ENCODE measurements at places on chromosomes 3 and 15.

- no peak for DNase-seq
Observed at GRCh38 chr3:58102390-58102750, 94.1 kb downstream of the FLNB start.

- DNase-seq: no peak
Observed at GRCh38 chr3:52518723-52519444, 14.8 kb downstream of the NT5DC2 start.

DNA sequence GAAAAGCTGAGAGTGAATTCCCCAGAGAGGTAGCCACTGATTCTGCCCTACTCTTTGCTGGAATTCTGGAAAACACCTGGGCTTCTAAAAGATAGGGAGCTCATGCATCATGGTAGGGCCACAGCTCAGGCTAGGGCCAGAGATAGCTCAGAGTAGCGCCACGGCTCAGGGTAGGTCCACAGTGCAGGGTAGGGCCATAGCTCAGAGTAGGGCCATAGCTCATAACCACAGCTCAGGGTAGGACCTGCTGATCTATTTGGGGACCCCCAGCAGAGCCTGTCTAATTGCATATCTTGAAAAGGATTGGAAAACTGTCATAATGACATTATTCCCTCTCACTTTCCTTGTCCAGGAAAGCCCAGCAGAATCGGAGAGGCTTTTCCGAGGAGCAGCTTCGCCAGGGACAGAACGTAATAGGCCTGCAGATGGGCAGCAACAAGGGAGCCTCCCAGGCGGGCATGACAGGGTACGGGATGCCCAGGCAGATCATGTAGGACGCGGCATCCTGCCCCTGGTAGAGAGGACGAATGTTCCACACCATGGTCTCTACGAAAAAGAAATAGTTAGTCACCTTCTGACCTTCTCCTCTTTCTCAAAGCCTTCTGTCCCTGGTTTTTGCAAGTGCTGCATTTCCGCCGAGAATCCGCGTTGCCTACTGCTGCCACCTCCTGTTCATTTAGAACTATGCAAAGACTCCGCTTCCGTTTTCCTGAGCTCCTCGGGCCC is 14.5 kb downstream of the TAGLN3 start:
- peak; percentile 80 for DNase-seq

DNA sequence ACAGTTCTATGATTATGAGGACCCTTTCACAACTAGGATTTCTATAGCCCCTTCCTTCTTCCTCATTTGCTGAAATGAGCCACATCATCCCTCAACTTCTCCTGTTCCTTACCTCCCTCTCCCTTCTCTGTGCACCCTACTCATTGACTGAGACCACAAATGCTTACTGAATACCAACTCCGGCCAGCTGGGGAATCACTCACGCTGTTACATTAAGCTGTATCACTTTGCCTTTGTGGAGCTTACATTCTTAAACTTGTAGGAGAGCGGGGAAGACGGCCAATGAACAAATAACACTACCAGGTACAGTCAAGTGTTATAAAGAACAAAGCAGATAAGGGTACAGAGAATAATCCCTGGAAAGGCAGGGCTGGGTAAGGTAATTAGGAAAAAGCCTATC is 5.7 kb downstream of the SUCLG2 start:
- no peak for DNase-seq

- no peak for DNase-seq
Observed at GRCh38 chr3:154089421-154090420, 31.5 kb upstream of the ARHGEF26 start.

DNA sequence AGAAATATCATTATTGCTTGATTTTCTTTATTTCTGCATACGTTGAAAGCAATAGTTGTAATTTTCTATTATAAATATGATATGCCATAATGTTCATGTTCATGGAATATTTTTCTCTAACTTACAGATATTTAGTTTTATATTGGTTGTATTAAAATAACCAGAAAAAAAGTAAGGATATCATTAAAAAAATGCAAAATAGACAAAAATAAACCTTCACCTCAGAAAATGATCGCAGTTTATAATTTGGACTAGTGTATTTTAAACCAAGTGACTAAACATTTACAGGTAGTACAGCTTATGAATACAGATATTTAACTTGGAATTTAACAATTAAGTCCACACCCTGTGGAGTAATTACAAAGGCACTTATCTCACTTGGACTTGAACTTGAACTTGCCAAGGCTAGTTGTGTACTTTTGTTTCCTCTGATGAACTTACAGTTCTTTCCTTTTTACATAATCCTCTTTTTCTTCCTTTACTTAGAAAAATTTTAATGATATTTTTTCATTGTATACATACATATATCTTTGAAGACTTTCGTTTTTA is 156.7 kb downstream of the CHL1 start:
- DNase-seq: no peak
